ENCODE measurements at places on chromosomes 11 and 22.

DNA sequence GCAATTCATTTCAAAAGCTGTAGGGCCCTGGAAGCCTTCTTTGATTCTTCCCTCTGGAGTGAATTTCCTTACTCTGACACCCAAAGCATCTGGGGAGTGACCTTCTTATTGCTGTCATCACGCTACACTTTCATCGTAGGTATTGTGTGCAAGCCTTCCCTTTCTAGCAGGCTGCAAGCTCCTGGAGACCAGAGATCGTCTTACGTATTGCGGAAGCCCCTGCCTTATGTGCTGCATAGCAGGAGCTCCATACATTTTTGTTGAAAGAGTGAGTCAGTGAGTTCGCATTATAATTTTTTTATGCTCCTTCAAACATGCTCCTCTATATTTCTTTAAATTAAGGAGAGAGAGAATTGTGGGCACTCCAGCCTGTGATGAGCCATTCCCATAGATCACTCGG is 21.2 kb upstream of the TMEM218 start:
- no peak for DNase-seq

- DNase-seq: no peak
These were observed 5.7 kb downstream of the GAL3ST3 start for GRCh38 chr11:66042996-66043906.

DNA sequence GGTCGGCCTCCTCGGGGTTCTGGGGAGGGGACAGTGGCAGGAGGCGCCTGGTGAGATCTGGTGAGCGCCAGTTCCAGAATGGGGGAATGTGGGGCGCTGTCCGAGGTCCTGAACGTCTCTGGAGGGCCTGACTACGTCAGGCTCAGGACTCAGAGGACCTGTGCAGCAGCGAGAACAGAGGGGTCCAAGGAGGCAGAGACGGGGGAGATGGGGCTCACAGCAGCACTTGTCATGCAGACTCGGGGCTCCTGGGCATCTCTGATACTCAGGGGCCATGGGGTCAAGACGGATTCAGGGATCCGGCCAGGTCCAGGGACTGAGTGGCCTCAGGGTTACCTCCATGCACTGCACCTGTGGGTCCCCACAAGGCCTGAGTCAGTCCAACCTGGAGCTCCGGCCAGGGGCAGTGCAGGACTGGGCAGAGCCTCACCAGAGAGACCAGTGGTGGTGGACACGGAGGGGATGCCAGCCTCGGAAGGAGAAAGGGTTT is 92.2 kb downstream of the BRD1 start:
- no peak for DNase-seq

DNA sequence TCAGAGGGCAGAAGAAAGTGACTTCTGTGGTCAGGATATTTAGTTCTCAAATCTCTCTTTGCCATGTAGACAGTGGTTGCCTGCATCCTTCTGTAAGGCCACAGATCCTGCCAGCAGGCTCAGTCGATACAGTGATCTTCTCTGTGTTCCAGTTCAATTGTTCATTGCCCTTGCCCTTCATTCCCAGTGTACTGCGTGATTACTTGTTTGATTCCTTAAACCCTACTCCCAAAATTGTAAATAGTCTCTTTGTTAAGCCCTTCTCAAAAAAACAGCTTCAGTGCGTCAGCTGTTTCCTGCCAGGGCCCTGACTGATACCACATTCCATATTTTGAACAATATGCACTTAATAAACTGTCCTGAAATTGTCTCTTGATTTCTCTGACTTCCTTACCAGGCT is 9.3 kb upstream of the TYR start:
- no peak for DNase-seq

- DNase-seq: no peak
These were observed 624.4 kb downstream of the BRD1 start for GRCh38 chr22:49203091-49203858.

DNA sequence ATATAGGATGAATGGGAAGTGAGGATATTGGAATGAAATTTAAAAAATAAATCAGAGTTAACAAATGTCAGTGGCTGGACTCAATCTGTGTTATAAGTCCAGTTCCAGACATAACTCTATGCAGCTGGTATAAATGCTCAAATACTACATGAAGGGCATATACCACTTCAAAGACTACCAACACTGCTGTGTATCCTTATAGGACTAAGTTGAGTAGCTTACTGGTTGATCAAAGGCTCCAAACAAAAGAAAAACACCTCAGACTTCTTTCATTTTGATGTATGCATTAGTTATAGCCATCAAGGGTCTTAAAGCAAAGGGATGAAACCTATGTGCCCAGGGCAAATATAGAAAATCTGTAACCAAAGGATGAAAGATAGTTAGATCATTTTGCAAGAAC is 86.2 kb downstream of the PAK1 start:
- no peak for DNase-seq

DNA sequence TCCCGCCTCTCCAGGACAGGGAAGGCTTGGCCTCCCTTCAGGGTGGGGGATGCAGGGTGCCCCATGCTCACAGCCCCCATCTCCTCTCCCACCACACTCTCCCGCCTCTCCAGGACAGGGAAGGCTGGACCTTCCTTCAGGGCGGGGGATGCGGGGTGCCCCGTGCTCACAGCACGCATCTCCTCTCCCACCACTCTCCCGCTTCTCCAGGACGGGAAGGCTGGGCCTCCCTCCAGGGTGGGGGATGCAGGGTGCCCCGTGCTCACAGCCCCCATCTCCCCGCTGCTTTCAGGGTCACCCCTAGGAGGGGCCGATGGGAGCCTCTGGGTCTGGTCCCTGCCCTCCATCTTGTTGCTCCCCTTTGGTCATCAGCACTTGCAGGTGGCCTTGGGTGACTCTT is 348.0 kb downstream of the CTTN start:
- no peak for DNase-seq

DNA sequence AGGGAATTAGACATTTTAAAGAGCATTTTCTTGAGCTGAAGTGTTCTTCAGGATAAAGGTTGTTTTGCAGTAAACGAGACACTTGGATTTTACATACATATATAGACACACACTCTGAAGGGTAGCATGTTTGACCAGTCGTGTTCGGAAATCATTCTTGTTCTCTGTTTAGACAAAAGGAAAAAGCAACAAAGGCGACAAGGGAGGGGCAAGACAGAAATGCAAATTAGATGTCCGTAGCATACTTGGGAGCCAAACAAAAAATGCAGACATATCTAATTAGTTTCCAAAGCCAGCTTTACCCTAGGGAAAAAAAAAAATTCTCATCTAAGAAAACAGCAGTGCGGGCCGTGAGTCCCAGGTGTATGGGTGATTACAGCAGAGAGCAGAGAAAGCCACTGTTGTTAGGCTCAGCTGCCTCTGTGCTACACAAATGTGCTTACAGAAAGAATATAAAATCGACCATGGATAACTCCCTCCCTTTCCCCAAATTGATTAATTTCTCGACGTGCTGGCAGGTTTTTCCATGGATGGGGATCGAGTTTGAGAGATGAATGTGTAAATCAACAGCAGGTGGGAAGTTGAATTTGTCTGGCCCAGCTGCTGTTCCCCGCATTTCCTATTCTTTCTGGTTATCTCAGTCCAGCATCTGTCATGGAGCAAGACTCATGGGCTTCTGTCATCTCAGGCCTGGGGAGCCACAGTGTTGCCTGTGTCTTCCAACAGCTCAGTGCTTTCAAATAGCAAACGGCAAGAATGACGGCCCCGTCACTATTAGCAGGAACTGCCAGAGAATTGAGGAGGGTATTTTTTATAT is 176.5 kb upstream of the TTC12 start:
- DNase-seq: no peak

GRCh38 chr22:20232781-20233180 is 35.3 kb downstream of the RTN4R start:
- no peak for DNase-seq

Measured in large intestine (tissue), 12 donors.